HepG2 (cell line): ENCODE measurements at places on chromosomes 6 and 20. TPM values are rescaled to one million over a fixed set of nuclear protein-coding genes. Genes with fewer than 3 reads are reported as not detected.

Gene ATP6V1G2
- total RNA-seq, result 0.27 TPM in 1 of 2 replicates, not detected in the other

Gene SLC17A3
- total RNA-seq, result 0.09 TPM in 1 of 2 replicates, not detected in the other

Gene ITPA
- 101 and 103 TPM in 2 replicates for total RNA-seq

Gene ZSCAN23
- total RNA-seq, result 0.91 and 1.2 TPM in 2 replicates

Gene LAMP5
- not detected in 2 replicates for total RNA-seq

Gene PACSIN1
- not detected in 2 replicates for total RNA-seq

Gene WFDC5
- total RNA-seq, result not detected in 2 replicates

Gene ABHD16B
- not detected in 2 replicates for total RNA-seq

Gene SNX9
- total RNA-seq, result 21.9 and 27.7 TPM in 2 replicates

Gene IL17A
- total RNA-seq, result not detected in 2 replicates

Gene TBX18
- not detected in 2 replicates for total RNA-seq

GRCh38 chr6:7976485-7977056 is 66.0 kb upstream of the TXNDC5 start:
- no peak for DNase-seq

DNA sequence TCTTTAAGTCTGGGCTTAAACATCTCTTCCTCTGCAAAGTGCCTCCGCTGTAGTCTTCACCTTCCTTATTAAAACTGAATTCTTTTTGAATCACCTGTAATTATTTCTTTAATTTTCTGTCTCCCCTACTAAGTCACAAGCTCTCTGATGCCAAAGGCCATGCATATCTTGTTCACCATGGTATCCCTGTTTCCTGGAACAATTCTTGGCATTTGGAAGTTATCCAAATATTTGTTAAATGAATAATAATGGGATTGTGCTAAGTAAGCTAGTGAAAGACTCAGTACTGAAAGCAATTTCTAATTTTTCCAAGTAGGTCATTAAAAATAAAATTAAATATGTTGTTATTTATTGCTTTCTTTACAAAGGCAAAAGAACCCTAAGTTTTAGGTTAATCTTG is 12.2 kb downstream of the SNAP91 start:
- DNase-seq, result no peak

GRCh38 chr20:48139262-48140041 is 354.2 kb upstream of the SULF2 start:
- DNase-seq, result no peak

DNA sequence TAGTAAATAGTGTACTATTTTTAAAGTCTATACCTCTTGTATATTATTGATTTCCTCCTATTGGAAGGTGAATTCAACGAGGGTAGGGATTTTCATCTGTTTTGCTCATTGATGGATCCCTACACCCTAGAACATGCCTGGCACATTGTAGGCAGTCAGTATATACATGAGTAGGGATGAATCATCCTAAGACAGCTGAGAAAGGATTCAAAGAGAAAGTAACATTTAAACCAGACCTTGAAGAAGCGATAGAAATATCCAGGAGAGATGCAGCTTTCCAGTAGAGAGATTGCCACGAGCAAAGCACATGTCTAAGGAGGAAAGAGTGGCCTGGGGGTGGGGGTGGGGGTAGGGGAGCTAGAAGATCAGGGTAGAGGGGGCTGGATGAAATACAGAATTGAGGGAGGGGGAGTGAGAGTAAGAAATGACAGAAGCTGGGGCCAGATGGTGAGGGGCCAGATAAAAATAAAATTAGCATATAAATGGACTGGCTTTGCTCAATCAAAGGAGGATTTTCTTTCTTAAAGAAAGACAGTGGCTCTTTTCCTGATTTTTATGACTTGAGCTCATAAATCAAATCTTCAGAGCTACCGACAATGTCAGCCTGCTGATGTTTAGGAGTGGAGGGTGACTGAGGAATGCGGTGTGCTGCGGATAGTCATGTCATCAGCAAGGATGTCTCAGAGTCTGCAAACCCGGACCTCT is 168.2 kb downstream of the SAMD5 start:
- no peak for DNase-seq

GRCh38 chr6:142624978-142625715 is 319.8 kb downstream of the HIVEP2 start:
- DNase-seq, result no peak

GRCh38 chr6:159121486-159121885 is 47.7 kb upstream of the FNDC1 start:
- DNase-seq, result no peak

DNA sequence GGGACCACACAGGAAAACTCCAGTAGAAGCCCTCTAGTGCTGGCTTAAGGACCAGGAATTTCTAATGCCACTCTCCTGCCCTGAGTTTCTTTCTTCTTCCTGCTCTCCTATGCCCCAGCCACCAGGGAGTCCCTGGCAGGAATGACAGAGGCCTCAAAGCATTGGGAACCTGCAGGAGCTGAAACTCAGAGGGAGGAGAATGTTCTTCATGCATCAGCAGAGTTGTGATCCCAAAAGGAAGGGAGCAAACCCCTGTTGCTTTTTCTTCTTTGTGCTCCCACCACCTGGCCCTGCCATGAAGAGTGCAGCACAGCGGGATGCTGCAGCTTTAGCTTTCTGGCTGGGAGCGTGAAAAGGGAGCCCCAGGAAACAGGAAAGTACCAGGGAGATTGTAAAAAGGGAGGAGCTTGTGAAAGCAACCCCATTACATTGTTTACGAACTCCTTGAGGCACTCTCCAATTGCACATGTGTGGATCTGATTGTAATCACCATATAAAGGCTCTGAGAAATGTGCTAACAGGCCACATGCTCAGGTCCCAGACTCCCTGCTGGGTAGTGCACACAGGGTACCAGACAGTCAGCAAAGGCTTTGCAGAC is 34.7 kb upstream of the FKBP1A start:
- peak; percentile 25 for DNase-seq

- DNase-seq, result no peak
These were observed 664.7 kb downstream of the QKI start for GRCh38 chr6:164079275-164079600.

GRCh38 chr20:51065615-51066014 is 42.7 kb upstream of the KCNG1 start:
- no peak for DNase-seq

DNA sequence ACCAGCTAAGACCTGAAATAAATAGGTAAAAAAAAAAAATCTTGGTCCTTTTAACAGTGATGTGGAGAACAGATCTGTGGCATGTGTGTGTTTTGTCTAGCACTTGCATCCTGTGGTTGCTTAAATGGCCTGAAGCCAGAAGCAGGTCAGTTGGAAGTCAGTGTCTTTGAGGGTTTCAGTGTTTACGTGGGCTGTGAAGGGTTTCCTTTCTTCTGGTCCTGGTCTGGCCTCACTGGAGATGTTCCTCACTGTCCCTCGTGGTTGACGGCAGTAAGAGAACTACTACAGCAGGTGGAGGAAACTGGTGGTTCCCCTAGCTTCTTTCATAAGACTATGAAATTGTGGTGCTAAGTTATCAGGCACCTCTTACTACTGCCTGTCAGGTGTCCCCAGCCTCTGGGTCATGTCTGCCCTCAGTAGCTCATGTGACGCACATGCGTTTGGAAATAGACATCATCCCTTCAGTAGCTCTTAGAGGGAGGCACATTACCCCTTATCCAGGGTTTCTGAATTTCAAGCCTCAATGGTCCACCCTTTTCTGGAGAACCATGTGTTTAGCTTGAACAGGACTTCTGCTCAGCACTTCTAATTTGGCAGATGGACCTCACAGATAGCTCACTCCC is 59.4 kb upstream of the SCP2D1 start:
- no peak for DNase-seq

DNA sequence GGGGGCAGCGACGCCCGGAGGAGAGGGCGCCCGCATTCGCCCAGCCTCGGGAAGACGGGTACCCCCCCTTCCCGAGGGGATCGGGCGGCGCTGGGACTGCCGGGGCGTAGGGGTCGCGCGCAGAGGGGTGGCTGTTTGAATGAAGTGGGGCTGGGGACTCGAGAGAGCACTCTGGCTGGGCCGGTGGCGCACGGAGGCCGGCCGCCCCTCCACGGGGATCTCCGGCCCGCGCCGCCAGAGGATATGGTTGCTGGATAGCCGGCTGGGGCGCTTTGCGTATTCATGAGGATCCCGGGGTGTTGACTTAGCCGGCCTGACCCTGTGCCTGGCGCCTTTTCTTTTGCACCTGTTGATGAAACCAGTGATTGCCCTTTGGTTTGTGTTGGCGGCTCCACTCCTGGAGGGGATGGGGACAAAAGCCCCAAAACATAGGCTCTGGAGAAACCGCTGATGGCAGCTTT is 469 bp downstream of the SYNJ2 start:
- DNase-seq, result peak; percentile 62

DNA sequence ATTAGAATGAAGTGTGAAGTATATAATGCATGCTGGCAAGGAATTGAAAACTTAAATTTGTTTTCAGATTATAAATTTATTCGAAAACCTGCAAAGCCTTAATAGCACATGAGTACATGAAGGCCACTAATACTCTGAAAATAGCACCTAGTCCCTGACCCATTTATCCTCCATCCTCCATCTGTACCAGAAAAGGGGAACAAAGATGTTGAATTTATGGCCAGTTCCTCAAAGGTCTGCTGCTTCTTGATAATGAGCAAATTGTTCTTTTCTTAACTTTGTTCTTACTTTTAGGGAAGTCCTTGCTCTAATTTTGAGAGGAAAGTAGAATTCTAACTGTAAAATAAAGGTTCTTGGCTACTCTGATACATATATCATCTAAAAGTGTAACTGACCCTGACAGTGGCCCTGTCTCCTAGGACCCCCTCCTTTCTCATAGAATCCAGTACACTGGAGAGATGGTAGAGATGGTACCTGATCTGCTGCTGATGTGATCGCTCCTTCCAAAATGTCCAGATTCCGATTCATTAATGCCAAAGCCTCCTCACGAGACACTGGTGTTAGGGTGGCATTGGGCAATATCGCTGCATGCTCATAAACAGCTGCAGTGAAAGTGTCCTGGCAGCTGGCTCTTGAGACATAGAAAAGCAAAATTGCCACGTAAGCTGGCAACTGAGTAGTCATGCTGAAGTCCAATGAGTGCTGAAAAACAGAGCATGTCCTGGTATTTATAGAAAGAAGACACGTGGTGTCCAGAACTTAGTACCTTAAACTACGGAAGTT is at the start of gene VNN1:
Gene VNN1 (minus strand): TSS at position 704 of the 783 bp plus-strand sequence. CDS start 20 bp downstream, at position 684.
- DNase-seq, result no peak

GRCh38 chr20:38714308-38714707 is 10.0 kb upstream of the SLC32A1 start:
- no peak for DNase-seq

DNA sequence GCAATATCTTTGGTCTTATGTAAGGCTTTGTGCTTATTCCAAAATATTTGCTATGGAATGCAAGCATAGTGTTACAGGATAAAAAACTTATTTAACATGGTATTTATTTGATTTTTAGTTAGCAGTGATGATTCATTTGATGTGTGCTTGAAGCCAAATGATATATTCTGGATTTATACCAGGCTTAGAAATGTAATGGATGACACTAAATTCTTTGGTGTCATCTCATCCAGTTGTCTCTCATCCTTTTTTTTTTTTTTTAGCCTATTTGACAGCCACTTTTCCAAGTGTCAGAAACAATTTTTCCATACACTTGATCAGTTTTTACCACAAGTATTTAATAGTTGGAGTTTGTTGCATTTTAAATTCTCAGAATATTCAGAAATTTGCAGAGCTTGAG is 515.3 kb downstream of the CDKAL1 start:
- no peak for DNase-seq

DNA sequence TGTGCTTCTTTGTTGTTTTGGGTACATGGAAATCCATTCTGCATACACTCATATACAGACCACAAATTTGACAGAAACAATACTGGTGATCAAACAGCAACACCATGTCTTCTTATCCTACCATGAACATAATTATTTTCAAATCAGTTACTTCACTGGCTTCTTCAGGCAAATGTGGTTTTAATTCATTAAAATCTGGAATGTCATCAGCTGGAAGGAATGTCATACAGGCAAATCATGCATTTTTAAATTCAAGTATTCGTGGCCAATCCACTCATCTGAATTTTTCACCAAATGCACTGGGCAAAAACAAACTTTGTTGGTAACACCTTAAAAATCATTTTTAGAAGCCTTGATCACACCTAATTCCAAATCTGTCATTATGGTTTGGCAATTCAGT is 59.3 kb downstream of the KIF6 start:
- DNase-seq, result no peak

- DNase-seq, result peak; percentile 84
These were observed 136.2 kb downstream of the BMP7 start for GRCh38 chr20:57130160-57130772.

- DNase-seq, result no peak
These were observed 218.8 kb upstream of the FLRT3 start for GRCh38 chr20:14556206-14556605.

GRCh38 chr6:145213614-145214013 is 521.7 kb downstream of the EPM2A start:
- no peak for DNase-seq

GRCh38 chr6:30006170-30007131 is 54.6 kb upstream of the POLR1H start:
- no peak for DNase-seq

- no peak for DNase-seq
These were observed 436.8 kb upstream of the IRAK1BP1 start for GRCh38 chr6:78430521-78430920.

GRCh38 chr6:6386010-6386409 is 65.5 kb upstream of the F13A1 start:
- DNase-seq, result no peak

DNA sequence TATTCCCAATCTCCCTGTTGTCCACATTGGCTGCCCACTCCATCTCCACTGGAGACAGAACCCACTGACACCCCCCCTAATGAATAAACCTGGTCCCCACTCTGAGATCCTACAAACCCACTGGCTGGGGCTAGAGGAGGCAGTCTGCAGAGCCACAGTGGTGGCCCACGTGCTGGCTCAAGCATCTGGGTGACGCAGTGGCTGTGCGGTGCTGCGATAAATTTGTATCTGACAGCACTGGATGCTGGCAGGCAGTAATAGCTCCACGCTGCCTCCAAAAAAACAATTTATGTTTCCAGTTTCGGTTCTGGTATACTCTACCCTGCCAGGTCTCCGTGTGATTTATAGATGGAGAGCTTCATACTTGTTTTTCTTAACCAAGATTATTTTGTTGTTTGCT is 87.1 kb upstream of the SYNDIG1 start:
- DNase-seq, result no peak

GRCh38 chr6:21767891-21768648 is 174.5 kb downstream of the SOX4 start:
- no peak for DNase-seq

- no peak for DNase-seq
These were observed 387.6 kb downstream of the CDC5L start for GRCh38 chr6:44775121-44775520.

DNA sequence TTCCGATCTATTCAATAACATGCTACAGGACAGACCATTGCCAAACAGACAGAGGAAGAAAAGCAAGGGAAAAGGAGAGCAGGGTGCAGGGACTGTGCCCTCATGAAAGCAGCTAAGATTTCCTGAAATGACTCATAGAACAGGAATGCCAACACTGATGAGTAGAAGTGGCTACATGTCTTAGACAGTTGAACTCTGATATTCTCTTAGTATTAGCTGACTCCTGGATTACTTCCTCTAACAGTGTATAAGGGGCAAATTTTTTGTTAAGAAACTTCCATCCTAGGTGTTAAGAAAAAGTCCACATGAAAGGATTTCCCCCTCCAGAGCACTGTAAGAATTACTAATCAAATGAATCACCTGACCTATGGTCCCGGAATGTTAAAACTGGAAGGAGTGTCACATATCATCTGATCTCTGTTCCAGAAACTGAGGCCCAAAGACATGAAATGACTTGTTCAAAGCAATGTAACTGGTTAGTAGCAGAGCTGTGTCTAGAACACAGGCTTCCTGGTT is 224.9 kb downstream of the IBTK start:
- peak; percentile 39 for DNase-seq

- DNase-seq, result no peak
These were observed 23.3 kb downstream of the NAPB start for GRCh38 chr20:23397961-23398360.

- no peak for DNase-seq
These were observed 39.2 kb upstream of the MMS22L start for GRCh38 chr6:97322226-97322625.
